ENCODE measurements at places on chromosomes 11 and 22.

GRCh38 chr22:16975155-16975885 is 32.7 kb downstream of the GAB4 start:
- no peak for ATAC-seq

GRCh38 chr11:62909107-62909894 is 11.9 kb downstream of the CHRM1 start:
- ATAC-seq = peak; percentile 38

DNA sequence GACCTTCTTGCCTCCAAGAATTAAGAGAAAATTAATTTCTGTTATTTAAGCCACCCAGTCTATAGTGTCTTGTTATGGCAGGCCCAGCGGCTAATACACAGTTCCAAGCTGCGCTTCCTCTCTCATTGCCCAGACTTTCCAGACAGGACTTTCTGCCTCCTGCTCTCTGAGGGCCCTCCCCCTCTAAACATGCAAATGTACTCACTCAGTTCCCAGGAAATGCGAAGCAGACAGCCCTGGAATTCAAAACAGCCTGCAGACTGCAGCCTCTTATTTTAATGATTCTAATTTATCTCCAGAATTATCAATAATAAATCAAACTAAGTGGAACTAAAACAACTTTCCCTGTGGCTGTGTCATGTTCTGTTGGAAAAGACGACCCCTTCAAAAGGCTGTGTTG is 115.5 kb upstream of the ISX start:
- ATAC-seq = peak; percentile 48

DNA sequence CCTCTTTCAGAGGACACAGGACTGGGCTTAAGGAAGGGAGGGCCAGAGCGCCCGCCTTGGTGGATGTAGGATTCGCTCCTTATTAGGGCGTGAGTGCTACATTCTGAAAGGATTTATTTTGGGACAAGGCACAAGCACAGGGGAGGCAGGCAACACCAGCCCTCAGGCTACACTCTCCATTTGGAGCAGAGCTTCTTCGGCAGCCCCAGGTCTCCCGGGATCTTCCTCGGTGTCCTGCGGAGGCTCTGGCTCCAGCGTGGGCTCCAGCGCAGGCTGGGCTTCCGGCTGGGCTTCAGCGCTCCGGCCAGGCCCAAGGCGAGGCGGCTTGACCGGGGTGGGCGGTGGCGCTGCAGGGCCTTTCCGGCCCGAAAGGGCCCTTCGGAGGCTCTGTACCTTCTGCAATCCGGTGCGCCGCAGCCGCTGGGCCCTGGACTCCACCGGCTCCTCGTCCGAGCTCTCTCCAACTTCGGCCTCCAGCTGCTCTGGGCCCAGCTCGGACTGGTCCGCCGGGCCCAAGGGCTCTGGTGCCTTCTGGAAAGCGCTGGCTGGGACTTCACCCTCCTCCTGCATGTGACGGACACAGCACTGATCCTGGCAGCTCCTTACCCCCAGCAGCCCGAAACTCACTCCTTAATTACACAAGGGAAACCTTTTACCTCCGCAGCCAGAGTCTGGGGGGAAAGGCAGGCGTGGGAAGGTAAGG is 1.1 kb downstream of the CAVIN3 start:
- ATAC-seq = no peak

Measured in motor neuron (in vitro differentiated cells).